Prostate gland (tissue), 2 donors: ENCODE measurements at places on chromosomes 6 and 20. TPM values are rescaled to one million over a fixed set of nuclear protein-coding genes. Genes with fewer than 3 reads are reported as not detected.

Gene GSTA4
- 96.7 TPM for total RNA-seq

Gene BPIFB1
- not detected for total RNA-seq

Gene ENPP1
- 18.9 TPM for total RNA-seq

Gene CGAS
- total RNA-seq = 3.1 TPM

DNA sequence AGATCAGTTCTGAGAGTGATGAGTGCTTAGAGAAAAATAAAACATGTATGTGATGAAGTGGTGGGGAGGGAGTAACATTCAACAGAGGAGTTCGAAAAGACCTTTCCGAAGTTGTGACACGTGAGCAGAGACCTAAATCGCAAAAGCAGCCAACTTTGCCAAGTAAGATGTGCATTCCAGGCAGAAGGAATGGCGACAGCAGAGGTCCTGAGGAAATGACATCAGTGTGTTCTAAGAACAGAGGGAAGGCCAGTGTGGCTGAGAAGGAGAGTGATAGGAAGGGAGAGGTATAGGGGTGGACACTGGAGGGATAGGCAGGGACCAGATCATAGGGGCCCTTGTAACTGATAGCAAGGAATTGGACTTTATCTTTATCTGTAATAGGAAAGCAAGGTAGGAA lies 51.3 kb downstream of the ADAT2 start:
- H3K4me3 ChIP-seq = no peak overlapping the region
- no peaks in the 10 kb centered on the region for H3K27me3 ChIP-seq
- no peaks in the 10 kb centered on the region for H3K36me3 ChIP-seq
- no peaks in the 10 kb centered on the region for H3K4me1 ChIP-seq
- DNase-seq = no peak

- H3K27ac ChIP-seq = no peak overlapping the region
- H3K4me3 ChIP-seq = no peak overlapping the region
- H3K27me3 ChIP-seq = no peaks in the 10 kb centered on the region
- H3K4me1 ChIP-seq = no peaks in the 10 kb centered on the region
These were observed 42.1 kb downstream of the GFRA4 start for GRCh38 chr20:3621111-3621510.

DNA sequence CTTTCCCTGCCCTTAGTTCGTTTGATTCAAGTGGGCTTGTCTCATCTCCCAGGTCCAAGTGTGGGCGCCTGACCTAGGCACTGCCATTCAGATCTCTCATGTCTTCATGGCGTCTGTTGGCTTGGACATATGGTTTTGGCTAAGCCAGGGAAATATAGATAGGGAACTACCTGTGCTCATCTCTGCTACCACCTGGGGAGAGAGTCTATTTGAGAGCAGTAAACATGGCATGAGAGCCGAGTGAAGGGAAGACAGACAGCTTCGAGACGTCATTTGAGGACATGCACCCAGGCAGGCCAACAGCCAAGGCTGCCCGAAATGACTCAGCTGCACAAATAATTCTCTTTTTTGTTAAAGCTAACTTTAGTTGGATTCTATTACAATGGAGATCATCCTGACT lies 370.7 kb upstream of the AGPAT4 start:
- H3K4me1 ChIP-seq = no peaks in the 10 kb centered on the region
- no peaks in the 10 kb centered on the region for H3K36me3 ChIP-seq
- no peak overlapping the region for H3K4me3 ChIP-seq
- H3K27me3 ChIP-seq = no peaks in the 10 kb centered on the region
- H3K27ac ChIP-seq = no peak overlapping the region

- DNase-seq = no peak
- no peak overlapping the region for H3K27ac ChIP-seq
- H3K36me3 ChIP-seq = no peaks in the 10 kb centered on the region
- no peak overlapping the region for H3K4me3 ChIP-seq
- H3K27me3 ChIP-seq = no peaks in the 10 kb centered on the region
These were observed 55.0 kb upstream of the PCSK2 start for GRCh38 chr20:17171746-17172280.
